ENCODE measurements at places on chromosomes 7 and 10.

DNA sequence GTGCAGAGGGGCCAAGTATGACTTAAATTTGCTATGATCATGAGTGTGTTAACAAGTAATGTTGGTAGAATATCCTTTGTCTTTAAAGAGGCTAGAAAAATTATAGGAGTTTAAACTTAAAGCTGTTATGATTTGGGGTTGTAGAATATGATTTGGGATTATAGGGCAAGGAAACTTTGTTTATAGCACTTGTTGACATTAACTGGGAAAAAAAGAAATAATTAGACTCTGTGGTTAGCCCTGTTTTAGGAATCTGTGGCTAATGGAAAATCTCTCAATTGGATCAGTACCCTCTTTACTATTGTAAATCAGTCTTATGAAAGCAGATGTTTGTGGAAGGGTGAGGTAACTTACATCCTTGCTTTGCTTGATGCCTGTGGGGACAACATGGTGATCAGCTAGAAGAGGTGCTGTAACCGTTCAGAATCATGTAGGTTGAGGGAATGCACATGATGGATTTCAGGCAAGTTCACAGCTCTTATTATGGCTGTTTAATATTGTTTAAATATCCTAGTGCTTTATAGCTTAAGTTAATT lies 11.1 kb downstream of the ING3 start:
- DNase-seq: no peak

GRCh38 chr10:119270762-119271366 lies 63.5 kb downstream of the GRK5 start:
- peak; percentile 44 for DNase-seq

DNA sequence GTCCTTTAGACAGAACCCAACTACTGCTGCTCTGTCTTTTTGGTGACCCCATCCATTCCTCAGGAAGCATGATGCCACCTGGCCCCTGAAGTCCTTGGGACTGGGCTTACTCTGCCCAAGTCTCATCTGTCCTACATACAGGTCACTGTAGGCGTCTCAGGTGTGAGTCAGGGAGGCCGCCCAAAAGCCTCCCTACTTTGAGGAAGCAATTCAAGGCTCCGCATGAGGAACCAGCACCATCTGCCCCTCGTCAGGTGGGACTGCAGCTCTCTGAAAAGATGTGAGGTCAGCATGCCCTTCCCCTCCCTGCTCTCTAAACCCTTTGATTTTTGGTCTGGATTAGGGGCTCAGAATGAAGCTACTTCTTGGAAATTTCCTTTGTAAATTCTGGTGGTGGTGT lies 354.8 kb downstream of the CXCL12 start:
- DNase-seq: peak; percentile 44

- no peak for DNase-seq
Measured at GRCh38 chr10:75297021-75297599, 61.4 kb upstream of the COMTD1 start.

DNA sequence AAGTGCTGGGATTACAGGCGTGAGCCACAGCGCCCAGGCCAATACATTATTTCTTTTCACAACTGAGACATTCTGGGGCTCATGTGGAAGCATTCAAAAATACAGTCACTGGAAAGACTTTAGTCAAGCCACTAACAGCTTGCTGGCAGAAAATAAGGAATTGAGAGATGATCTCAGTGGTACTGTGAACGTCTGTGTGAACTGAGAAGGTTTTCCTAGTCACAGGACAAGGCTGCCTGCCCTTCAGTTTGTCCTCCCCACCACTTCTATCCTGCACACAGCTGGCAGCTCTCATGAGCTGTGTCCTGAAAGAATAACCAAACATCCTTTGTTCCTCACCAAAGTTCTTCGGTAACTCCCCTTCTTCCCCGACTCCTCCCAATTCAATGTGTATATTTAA lies 31.3 kb upstream of the ITGA8 start:
- no peak for DNase-seq

GRCh38 chr7:22445853-22446252 lies 54.1 kb downstream of the STEAP1B start:
- DNase-seq: no peak

DNA sequence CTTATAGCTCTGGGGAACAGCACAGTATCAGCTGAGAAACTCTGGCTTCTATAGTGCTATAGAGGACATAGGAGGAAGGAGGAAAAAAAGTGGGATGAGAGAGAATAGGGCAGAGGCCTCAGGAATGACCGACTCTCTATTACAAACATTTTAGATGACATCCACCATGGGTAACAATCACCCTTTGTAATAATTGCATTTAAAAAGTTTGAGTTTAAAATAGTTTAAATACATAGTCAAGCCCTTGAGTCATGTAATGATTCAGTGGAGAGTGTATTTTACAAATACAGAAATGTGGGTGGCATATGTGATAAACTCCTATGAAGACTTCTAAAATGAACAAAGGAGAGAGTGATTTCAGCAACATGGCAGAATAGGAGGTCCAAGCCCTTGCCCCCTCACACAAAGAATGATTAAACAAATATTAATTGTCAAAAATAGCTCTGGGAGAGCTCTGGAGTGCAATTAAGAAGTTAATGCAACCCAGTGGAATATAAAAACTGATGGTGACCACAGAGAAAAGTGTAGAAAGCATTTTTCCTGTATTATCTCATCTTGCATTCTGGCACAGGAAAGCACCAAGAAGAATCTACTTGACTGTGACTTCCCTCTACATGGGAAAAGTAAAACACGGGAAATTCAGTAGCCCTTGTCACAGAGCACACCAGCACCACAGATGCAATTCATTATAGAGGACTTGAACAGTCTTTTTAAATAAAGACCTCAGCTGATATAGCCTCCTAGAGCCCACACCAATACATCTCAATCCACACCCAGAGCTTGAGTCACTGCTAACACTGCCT lies 569.0 kb upstream of the SORCS1 start:
- no peak for DNase-seq

DNA sequence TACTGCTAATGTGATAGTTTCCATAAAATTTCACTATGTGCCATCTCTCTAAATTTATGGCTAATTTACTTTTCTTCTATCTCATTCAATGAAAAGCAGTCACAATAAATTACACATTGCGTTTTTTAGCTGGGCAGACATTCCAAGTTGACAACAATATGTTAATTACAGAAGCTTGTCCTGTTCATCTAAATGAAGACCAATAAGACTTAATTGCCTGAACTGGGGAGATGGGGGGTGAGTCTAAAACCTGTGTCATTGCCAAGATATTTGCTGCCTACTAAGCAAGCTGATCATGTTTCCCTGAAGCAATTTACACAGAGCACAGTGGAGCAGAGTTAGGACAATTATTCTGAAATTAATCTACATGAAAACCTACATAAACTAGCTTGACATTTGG lies 89.3 kb upstream of the ADRB1 start:
- no peak for DNase-seq

DNA sequence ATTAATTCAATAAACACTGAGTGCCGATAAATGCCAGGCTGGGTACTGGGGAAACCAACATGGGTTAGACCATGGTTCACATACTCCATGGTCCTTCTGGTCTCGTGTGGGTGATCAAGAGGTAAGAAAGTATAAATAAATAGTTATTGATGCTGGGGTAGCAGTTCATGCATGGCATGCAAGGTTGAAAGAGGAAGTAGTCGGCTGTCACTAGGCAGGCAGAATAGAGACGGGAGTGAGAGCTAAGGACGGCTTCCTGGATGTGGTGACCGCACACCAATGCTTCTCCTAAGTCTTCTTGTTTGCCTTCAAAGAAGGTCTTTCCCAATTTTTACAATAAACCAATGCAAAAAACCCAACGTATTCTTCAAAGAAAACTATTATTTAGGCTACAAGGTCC lies 208.6 kb downstream of the ADAM12 start:
- DNase-seq: peak; percentile 34

GRCh38 chr7:103937680-103938079 lies 51.8 kb downstream of the RELN start:
- no peak for DNase-seq

GRCh38 chr7:34058801-34059135 lies 153.4 kb downstream of the BMPER start:
- DNase-seq: no peak

GRCh38 chr7:86788948-86789347 lies 145.2 kb downstream of the GRM3 start:
- no peak for DNase-seq

DNA sequence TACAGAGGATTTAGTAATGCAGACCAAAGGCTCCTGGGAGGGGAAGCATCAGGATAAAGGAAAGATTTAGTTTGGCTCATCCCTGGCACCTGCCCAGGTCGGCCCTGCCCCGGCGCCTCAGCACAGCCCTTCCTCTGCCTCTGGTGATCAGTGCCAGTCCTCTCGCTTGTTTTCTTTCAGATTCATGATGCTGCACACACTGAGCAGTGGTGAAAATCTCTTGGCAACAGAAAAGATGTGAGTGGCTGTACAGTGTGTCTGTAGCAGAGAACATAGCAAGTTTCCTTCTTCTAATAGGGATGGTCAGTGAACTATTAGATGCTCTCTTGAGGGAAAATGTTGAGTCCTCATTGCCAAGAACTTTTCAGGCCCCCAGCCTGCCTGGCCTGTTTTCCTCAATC lies 994.1 kb downstream of the KCNMA1 start:
- no peak for DNase-seq

- DNase-seq: no peak
Measured at GRCh38 chr7:137962875-137963507, 38.9 kb downstream of the CREB3L2 start.

- no peak for DNase-seq
Measured at GRCh38 chr10:98611436-98611835, 164.7 kb upstream of the HPS1 start.

DNA sequence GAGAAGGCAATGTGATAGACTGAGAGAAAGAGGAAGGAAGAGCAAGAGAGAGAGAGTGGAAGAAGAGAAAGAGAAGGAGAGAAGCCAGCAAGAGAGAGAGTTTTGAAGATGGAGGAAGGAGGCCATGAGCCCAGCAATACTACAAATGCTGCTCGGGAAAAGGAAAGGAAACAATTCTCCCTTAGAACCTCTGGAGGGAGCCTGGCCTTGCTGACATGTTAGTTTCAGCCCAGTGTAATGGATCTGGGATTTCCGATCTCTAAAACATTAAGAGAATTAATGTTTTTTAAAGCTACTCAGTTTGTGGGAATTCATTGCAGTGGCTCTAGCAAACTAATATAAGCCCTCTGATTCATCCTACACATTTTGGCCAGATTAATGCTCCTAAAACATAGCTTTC lies 206.8 kb upstream of the MTPN start:
- DNase-seq: no peak

DNA sequence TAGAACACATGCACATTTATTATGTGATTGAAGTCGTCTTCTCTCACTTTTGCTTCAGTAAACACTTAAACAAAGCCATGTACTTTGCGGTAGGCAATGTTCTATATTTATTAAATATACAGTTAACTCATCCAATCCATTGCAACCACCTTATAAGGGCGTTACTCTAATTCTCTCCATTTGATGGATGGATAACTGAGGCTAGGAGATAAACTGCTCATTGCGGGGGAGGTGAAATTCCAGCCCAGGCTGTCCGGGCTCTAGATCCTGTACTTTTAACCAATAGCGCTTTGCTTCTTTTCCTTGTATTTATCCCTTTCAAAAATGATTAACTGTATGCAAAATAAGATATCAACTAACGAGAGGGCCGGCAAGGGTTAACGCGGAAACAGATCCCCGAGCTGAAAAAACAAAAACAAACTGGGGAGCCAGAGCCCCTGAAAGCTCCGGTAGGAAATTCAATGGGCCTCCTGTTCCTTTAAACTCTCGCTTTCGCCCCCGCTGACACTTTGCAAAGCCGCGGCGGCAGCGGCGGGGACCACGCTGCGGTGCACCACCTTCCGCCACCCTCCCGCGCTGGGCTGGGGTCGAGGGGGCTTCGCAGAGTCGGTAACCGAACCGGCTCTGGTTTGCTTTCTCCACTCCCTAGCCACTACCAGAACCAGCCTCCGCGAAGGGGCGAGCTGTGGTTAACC lies 1.0 kb upstream of the PLXDC2 start:
- DNase-seq: peak; percentile 45

- no peak for DNase-seq
Measured at GRCh38 chr7:82131215-82131614, 312.4 kb downstream of the CACNA2D1 start.

- no peak for DNase-seq
Measured at GRCh38 chr10:78258323-78259030, 224.8 kb downstream of the RPS24 start.

GRCh38 chr10:5446390-5446926 lies 34.1 kb downstream of the NET1 start:
- peak; percentile 82 for DNase-seq

DNA sequence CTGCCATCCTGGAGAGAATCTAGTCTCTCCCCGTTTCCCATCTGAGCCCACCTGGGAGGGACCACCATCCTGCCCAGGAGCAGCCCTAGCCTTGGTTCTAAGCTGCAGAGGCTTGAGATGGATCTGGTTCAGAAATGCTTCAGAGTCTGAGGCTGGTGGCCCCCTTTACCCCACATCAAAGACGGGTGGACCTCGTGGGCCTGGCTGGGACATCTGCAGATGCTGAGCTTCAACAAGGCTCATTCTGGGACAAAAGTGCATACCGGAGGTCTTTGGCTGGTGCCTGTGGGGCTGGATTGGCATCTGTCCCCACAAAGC lies 4.9 kb upstream of the IRF5 start:
- DNase-seq: no peak

DNA sequence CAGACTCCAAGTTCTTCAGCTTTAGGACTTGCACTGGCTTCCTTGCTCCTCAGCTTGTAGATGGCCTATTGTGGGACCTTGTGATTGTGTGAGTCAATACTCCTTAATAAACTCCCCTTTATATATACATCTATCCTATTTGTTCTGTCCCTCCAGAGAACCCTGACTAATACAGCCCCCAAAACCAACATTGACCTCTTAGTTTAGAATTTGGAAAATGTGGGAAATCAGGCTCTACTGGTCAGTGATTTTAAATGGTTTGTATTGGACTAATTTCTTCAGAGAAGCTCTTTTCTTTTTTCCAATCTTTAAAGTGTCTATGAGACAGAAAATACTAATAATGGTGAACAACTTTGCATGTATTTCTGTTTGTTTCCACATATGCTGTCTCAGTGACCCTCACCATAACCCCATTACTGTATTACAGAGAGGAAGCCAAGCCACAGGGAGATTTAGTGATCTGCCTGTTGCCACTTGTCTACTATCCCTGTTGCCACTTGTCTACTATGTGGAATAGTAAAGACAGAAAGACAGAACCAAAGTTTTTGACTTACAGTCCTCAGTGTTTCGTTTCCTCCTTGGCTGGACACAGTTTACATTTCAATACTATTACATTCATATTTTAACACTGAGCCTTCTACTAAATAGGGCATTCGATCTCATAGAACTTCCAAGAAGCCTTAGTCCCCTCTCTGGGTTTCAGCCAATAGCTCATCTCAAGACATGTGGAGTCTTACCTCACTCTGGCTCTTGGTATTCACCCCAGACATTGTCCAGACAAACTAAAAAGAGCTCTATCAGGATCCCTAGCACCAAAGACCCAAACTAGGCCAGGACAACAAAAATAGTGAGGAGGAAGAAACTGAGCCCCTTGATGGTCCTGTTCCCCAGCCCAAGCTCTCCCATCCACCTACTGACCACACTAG lies 121.0 kb downstream of the AKR1D1 start:
- peak; percentile 19 for DNase-seq

DNA sequence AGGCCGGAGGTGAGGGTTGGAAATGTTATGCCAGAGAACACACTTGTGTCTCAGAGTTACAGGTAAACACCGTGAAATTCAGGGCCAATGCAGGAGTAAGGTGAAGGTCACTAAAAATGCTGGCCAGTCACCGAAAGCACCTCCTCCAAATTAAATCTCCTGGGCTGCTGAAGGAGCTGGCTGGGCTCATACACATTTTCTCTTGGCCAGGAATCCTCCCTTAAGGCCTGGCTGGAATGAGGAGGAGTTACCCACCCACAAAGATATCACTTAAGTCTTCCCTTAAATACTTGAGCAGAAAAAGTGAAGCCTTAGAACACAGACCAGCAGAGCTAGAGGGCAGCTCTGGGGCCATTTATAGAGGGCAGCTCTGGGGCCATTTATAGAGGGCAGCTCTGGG lies 46.3 kb downstream of the HTRA1 start:
- DNase-seq: no peak
